Aorta (tissue), 5 donors: ENCODE measurements at places on chromosomes 5 and 9.

- DNase-seq: no peak
These were observed 38.5 kb downstream of the SNCAIP start for GRCh38 chr5:122350496-122350895.

DNA sequence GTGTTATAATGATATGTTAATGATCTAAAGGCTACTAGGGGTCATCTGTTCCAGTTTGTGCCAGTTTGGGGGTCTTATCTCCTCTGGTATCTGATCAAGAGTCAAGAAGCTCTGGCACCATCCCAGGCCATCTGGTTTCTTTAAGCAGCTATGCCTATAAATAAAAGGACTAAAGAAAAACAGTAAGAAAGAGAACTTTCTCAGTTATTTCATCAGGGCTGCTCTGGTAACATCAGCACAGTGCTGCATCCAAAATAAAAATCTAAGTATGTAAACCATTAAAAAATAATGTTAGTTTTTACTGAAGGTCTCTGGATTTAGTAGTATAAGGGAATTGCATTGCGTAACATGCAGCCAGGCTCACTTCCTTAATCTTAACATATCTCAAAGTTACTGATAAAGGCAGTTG is 185.0 kb downstream of the NR2F1-AS1 start:
- DNase-seq: no peak

GRCh38 chr9:128244837-128245231 is 31.0 kb downstream of the GOLGA2 start:
- DNase-seq: peak; percentile 88

GRCh38 chr9:7963026-7963425 is 163.4 kb upstream of the DMAC1 start:
- no peak for DNase-seq

DNA sequence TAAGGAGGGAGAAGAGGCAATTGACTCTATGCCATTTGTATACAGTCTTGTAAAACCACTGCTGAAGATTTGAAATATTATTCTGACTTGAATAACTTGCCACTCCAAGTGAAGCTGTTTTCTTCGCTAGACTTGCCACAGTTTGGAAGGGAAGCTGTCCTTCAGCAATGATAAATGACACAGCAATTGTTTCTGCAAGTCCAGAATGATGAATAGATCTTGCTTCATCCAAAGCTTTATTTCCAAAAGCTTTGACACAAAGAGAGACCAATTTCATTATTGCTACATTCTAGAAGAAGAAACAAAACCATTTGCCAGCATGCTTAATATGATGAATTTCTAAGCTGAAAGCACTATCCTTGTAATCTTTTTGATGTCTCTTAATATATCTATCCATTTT is 73.7 kb downstream of the ZNF366 start:
- DNase-seq: no peak

GRCh38 chr5:87948486-87948885 is 320.2 kb downstream of the TMEM161B start:
- DNase-seq: no peak

DNA sequence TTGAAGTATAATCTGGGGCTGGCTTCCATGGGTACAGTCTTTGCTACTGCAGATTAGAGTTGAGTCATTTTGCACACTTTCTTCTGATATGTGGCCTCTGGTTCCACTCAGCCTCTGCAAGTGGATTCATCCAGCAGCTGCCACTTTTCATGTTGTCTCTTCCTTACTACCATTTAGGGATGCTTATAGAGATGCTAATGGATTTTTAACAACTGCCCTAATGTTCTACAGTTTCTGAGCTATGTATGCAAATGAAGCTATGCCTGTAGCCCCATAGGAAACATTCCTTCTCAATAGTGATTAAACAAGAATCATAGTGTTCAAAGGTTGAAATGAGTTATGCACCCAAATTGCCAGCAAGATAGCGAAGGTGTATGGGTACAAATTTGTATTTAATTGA is 456.0 kb upstream of the ITGA1 start:
- no peak for DNase-seq

DNA sequence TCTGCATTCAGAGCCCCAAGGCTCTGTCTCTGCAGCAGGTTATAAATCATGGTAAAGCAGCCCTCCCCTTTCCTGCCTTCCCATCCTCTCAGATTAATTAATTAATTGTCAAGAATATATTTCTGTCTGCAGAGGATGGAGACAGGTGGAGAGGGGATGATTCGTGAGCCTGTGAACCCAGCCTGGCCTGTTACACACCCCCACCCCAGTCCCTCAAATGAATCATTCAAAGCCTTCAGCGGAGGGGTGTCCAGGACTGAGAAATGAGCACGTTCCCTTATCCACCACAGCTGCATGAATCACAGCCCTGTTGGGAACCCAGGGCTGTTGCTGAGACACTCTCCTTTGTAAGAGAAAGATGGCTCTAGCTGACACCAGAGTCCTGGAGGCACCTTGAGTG is 56.0 kb downstream of the NIPAL4 start:
- DNase-seq: no peak

DNA sequence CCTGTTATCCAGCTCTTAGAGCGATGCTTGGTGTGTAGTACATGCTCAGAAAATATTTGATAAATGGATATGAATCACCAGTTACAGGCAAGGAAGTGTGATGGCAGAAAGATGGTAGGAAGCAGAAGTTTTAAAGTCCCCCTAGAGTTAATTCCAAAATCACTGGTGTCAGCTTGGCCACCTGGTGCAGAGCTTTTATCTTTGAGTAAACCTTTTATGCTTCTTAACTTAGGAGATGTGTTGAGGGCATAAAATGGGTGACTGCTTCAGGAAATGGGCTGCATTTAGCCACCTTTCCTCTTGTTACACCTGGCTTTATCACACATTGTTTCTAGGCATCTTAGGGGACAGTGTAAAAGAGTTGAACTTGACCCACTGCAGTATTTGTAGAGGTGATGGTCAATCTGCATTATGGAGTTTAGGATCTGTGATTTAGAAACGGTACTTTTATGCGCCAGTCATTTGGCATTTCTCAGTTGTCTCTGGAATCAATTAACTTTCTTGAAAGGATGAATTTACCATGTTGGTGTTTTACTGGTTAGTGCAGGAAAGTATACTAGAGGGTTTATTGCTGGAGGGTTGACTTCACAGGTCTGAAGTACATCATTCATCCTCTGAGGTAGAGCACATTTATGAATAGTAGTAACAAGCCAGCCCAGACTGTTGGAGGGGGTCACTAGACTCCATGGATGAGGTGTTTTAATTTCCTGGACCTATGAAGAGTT is 7.5 kb upstream of the FAM120AOS start:
- DNase-seq: no peak

GRCh38 chr9:80177949-80178480 is 606.2 kb downstream of the TLE4 start:
- no peak for DNase-seq

DNA sequence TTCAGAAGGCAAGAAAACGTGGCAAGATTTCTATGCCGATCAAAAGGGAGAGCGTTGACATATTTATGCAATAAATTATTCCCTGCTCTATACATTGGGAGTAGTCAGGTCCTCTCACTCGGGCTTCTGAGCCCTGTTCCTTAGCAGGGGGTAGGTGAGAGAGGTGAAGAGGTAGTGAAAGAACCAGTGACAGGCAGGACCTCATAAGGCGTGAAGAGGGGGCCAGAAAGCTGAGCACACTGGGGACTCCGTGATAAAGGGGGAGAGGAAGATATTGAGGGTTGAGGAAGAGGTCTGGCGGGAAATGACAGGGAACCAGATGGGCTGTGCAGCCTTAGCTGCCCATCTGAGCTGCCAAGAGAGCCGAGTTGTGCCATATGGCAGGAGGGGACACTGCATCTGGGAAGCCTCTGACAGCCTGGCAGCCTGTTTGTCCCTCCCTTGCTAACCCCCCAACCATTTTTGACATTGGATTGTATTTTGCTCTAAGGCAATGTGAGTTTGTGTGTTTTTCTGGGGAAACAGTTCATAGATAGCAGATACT is 782 bp upstream of the CDC20B start:
- no peak for DNase-seq

DNA sequence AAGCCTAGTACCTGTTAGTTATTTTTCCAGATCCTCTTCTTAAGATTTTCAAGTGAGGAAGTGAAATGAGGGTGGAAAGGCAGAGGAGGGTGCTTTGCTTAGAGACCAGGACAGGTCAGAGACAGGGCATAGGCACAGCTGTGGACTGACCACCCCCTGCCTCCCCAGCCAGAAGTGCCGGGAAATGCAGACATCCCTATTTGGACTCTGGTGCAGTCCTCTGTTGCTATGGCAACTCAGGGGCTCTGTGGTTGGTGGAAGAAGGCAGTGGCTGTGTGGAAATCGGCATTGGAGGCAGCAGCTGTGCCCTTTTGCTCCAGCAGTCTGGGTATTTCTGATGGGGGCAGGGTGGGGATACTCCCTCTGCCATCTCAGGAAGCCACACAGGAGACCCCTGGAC is 43.3 kb upstream of the NDFIP1 start:
- DNase-seq: no peak

DNA sequence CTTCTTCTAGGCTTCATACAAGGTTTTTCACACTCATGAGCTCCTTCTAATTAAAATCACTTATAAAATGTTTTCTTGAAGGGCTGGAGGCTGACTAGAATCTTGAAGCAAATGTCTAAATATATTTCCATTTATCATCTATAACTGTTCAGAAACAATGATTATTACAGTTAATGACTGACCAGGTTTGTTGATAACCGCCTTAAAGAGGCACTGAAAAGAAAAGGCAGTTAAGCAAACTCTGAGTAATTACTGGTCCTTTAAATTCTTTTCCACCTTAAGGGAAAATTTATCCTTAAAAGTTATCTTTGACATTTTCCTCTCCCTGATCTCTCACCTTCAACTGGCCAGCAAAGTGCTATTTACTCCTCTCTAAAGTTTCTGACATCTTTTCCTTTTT is 43.2 kb downstream of the RICTOR start:
- no peak for DNase-seq
